ENCODE measurements at places on chromosomes 1 and 21.
A peak's percentile ranks its signal among the peaks of the same experiment; 100 is the strongest.

DNA sequence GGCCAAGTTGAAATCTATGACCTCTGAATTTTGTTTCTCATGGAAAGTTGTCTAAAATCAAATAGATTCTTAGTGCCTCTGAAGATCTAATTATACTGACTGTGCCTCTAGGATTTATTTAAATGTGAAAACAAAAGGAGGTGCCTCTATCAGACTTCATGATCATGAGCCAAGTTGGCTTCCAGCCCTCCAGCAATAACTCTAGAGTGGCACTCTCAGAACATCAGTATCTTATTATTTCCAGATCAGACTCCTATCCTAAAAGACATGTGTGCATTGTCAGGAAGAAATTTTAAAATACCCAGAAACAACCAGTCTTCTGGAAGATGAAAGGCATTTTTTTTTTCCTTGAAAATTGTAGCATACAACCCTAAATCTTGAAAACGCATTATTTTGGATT is 368.0 kb downstream of the PDE4B start:
- DNase-seq, result no peak

GRCh38 chr1:17562375-17562774 is 22.9 kb downstream of the ARHGEF10L start:
- DNase-seq, result no peak

- no peak for DNase-seq
Measured at GRCh38 chr1:227604446-227604845, 41.1 kb downstream of the ZNF678 start.

- DNase-seq, result no peak
Measured at GRCh38 chr1:201710632-201711597, 118.0 kb upstream of the IPO9 start.

DNA sequence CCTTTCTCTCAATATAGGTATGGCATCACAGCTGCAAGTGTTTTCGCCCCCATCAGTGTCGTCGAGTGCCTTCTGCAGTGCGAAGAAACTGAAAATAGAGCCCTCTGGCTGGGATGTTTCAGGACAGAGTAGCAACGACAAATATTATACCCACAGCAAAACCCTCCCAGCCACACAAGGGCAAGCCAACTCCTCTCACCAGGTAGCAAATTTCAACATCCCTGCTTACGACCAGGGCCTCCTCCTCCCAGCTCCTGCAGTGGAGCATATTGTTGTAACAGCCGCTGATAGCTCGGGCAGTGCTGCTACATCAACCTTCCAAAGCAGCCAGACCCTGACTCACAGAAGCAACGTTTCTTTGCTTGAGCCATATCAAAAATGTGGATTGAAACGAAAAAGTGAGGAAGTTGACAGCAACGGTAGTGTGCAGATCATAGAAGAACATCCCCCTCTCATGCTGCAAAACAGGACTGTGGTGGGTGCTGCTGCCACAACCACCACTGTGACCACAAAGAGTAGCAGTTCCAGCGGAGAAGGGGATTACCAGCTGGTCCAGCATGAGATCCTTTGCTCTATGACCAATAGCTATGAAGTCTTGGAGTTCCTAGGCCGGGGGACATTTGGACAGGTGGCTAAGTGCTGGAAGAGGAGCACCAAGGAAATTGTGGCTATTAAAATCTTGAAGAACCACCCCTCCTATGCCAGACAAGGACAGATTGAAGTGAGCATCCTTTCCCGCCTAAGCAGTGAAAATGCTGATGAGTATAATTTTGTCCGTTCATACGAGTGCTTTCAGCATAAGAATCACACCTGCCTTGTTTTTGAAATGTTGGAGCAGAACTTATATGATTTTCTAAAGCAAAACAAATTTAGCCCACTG is 11.5 kb downstream of the HIPK1 start:
- no peak for DNase-seq

DNA sequence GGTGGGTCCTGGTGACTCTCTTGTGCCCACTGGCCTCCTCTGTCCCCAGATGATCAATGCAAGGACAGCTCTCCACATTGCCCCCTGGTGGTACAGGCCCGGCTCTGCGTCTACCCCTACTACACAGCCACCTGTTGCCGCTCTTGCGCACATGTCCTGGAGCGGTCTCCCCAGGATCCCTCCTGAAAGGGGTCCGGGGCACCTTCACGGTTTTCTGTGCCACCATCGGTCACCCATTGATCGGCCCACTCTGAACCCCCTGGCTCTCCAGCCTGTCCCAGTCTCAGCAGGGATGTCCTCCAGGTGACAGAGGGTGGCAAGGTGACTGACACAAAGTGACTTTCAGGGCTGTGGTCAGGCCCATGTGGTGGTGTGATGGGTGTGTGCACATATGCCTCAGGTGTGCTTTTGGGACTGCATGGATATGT is 10.8 kb downstream of the ADAMTSL4 start:
- peak; percentile 81 for DNase-seq

- DNase-seq, result peak; percentile 81
Measured at GRCh38 chr1:12658531-12659453, 14.9 kb downstream of the AADACL4 start.

GRCh38 chr1:75522389-75522788 is 88.5 kb downstream of the SLC44A5 start:
- DNase-seq, result no peak

GRCh38 chr1:206809504-206810084 is 37.3 kb upstream of the IL10 start:
- DNase-seq, result peak; percentile 13

DNA sequence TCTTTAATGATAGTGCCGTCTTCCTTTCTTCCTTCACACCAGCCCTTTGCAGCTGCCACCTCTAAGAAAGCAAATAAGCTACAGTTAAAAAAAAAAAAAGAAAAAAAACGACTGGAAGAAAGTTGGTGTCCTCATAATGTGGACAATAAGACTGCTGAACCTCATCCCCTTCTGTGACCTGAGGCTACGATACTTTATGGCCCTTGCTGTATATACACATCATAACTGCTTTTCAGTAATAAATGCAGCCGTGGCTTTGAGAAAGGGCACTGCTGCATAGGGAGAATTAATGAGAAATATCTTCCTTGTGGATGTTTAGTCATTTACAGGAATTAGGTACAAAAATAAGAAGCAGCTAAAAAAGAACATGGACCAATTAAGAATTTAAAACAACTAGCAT is 333.8 kb upstream of the ADGRL2 start:
- DNase-seq, result no peak

GRCh38 chr1:56357927-56358690 is 221.3 kb downstream of the PLPP3 start:
- DNase-seq, result no peak

DNA sequence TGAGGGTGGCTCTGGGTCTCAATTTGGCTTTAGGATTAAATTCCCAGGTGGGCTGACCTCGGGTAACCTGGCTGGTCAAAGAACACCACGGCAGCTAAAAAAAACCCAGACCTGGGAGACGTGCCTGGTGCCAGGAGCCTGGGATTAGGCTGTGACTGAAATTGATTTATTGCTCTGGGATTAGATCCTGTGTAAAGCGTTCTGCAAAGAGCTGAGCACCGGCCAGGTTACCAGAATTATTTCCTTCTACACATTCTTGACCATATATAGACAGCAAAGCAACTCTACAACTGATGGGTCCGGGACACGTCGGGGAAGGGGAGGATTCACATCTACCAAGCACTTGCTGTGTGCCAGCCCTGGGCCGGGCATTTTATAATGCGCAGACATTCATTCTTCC is 45.2 kb downstream of the TMCO4 start:
- DNase-seq, result no peak

- DNase-seq, result no peak
Measured at GRCh38 chr1:177656598-177656997, 313.3 kb downstream of the SEC16B start.

- peak; percentile 75 for DNase-seq
Measured at GRCh38 chr21:36028127-36029069, 31.9 kb downstream of the SETD4 start.

GRCh38 chr1:77794550-77794949 is 15.1 kb downstream of the MIGA1 start:
- DNase-seq, result no peak

DNA sequence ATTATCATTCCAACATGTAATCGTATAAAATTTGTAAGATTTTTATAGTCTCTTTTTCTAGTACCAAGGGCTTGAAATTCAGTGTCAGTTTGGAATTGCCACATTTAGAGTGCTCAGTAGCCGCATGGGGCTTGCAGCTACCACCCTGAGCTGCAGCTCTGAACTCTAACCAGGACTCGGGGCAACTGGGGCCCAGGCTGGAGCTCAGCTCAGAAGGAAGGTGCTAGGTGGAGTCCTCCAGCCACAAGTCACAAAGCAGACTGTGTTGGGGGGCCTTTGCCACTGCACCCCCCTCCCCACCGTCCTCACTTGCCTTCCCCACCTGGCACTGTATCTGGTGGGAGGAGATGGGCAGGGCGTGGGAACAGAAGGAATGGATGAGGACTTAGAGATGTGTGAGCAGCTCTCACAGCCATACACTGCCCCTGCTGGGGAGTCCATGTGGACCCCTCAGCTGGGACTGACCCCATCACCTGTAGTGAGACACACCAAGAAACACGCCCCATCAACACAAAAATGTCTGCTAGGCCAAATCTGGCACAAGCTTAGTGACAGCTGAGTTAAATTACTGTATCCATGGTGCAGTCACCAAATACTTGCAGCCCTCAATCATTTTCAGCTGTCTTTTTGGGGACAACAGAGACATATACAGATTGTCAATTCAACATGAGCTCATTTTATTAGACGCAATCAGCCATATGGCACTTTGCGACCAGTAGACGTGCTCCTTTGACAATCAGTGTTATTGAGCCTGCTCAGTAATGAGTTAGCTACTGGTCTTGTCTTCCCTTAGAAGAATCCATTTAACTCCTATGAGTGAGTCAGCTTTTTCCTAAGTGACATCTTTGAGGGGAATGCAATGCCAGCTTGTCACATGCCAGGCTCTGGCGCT is 241.7 kb upstream of the RAB4A start:
- no peak for DNase-seq

GRCh38 chr1:233356705-233356987 is 29.1 kb downstream of the MAP3K21 start:
- no peak for DNase-seq

DNA sequence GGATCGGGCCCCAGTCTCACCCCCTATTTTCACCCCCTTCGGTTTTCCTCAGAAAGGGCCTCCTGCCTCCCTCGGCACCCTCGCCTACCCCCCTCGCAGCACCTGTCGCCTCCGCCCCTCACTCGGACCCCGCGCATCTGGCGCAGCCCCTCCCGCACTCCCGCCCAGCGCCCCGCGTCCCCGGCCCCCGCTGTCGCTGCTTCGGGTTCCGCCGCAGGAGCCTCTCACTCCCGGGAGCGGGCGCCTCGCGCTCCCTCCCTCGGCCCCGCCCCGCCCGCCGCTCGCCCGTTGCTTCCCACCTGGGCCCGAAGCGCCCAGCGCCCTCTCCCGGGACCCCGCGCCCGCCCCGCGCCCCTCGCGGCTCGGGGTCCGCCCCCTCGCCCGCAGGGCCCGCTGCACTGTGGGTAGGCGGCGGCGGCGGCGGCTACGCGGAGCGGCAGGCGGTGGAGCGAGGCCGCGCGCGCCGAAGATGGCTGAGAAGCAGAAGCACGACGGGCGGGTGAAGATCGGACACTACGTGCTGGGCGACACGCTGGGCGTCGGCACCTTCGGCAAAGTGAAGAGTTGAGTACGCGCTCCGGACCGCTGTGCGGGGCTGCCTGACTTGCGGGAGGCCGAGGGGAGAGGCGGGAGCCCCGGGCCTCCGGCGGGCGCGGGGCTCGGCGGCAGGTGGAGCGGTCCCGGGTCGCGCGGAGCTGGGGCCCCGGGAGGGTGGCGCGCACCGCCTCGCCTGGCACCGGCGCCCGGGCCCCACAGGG is at the start of gene PRKAA2:
Gene PRKAA2, plus strand, starts transcription at position 396 of the 758 bp plus-strand sequence. Its CDS starts 74 bp downstream, at position 470.
- DNase-seq, result peak; percentile 56

All from endothelial cell (in vitro differentiated cells).